CD4-positive, alpha-beta T cell treated with Interleukin-21 for 1 hour (primary cell): ENCODE measurements at places on chromosomes 11 and 22.

DNA sequence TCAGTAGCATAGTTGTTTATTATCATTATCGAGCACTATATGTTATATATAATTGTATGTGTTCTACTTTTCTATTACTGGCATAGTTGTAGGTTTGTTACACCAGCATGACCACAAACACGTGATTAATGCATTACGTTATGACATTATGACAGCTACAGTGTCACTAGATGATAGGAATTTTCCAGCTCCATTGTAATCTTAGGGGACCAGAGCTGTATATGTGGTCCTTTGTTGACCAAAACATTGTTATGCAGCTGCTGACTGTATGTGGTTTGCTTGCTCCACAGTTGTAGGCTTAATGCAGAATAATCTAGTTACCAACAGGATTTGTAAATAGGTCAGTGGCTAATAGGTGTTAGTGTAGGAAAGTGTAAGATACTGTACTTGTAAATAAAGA lies 66.1 kb downstream of the HSD17B12 start:
- DNase-seq: no peak

DNA sequence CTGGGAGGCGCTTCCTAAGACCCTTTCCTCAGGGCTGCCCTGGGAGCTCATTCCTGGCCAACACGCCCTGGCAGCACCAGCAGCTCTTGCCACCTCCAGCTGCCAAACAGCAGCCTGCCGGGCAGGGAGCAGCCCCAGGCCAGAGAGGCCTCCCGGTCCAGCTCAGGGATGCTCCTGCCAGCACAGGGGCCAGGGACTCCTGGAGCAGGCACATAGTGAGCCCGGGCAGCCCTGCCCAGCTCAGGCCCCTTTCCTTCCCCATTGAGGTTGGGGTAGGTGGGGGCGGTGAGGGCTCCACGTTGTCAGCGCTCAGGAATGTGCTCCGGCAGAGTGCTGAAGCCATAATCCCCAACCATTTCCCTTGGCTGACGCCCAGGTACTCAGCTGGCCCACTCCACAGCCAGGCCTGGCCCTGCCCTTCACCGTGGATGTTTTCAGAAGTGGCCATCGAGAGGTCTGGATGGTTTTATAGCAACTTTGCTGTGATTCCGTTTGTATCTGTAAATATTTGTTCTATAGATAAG lies 7.6 kb downstream of the SLC39A13 start:
- DNase-seq: no peak

DNA sequence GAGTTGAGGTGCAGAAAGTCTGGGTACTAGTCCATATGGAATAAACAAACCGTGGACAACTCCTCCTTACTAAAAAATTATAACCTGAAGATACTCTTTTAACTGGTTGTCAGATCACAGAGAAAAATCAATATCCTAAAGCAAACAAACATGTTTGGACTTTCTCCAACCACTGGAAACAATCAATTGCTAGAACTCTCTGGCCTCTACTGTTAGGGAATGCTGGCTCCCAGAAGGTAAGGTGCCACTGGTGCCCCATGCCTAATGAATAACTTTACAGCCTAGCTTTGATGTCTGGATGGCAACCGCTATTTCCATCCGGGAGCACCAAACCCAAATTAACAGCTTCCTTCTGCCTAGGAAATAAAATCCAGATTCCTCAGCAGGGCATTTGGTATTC lies 74.5 kb downstream of the AMBRA1 start:
- DNase-seq: no peak

- DNase-seq: no peak
Observed at GRCh38 chr22:33050614-33051182, 7.5 kb downstream of the SYN3 start.

- no peak for DNase-seq
Observed at GRCh38 chr11:109994907-109995306, 98.3 kb upstream of the ZC3H12C start.

DNA sequence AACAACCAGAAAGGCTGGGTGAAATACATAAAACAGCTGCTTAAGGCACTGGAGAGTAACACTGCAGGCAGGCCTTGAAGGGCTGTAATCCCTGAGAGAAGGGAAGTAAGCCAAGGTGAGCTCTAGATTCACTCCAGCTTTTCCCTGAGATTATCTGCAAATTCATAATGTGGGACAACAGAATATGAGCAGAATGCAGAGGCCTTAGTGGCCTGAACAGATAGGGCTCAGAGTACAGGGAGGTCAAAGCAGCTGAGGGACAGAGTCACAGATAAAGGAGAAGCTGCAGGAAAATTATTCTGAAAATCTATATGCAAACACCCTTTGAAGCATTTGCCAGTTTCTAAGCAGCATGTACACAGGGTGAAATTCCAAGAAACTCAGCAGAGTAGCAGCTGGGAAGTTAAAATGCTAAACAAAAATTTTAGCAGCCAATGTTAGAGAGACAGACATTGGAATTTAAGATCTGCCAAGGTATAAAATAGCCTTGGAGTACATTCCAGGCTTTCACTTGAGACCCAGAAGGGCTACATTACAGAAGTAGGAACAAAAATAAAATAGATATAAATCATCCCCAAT lies 48.1 kb upstream of the CWF19L2 start:
- no peak for DNase-seq

DNA sequence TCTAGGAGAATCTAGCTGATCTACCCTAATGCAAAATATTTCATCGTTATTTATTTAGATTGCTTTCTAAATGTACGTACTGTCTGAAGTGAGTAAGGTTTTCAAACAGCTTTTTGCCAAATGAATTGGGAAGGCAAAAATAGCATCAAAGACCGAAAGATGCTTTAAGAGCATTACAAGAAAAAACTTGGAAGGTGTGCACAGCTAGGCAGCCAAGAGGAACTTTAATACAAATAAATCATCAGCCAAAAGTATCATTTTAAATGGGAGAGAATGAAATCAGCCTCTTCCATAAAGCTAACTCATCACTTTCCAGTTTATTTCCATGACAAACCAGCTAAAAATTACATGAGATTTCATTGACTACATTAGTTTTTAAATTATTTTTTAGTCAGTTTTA lies 30.2 kb upstream of the CFAP300 start:
- no peak for DNase-seq

- DNase-seq: no peak
Observed at GRCh38 chr11:86627776-86628455, 44.5 kb downstream of the ME3 start.

GRCh38 chr11:13003736-13004493 lies 5.2 kb upstream of the RASSF10 start:
- DNase-seq: no peak

DNA sequence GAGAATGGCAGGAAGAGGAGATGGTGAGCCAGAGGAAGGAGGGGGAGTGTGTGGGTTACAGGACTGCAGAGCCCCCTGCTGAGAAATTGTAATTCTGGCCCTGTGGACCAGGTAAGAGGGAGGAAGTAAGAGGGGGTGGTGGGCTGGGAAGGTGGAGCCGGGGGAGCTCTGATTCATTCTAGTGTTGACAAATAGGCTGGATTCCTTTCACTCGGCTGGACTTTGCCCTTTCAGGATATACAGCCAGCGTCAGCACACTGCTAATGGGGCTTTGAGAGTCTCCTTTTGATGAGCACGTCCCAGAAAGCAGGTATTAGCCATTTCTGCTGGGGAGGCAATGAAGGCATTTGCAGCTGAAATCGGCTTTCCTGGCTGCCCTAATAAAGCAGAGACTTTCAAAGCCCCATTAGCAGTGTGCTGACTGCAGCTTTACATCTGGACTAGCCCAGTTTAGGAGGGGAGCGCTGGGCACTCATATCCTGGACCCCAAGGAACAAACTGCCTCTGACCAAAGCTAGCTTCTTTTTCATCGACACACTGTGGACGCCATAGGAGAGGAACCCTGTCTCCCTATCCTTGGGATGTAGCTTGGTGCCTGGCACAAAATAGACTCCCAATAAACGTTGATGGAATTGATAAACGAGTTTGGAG lies 44.8 kb upstream of the CADM1 start:
- no peak for DNase-seq

- DNase-seq: no peak
Observed at GRCh38 chr11:63775191-63775590, 6.6 kb upstream of the ZFTA start.

DNA sequence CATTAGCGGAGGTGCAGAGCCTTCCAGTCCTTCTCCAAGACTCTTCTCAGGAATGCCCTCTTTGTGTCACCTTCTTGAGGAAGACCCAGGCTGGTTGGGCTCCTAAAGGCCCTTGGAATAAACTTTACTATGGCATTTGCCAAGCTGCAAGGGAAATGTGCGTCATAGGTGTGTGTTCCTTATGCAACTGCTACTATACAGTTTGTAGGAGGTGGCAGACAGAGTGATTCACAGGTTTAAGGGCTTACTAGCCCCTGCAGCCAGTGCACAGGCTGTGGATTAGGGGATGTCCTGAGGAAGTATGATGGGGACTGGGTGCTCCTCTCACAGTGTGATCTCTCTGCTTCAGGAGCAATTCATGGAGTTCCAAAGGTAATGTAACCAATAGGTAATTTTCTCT lies 74.6 kb downstream of the TENM4 start:
- DNase-seq: no peak
